Epithelial cell of esophagus (primary cell): ENCODE measurements at places on chromosomes 3 and 15.

- DNase-seq = no peak
Measured at GRCh38 chr3:17749705-17750293, 7.4 kb upstream of the TBC1D5 start.

GRCh38 chr3:29152379-29152778, 128.5 kb upstream of the RBMS3 start:
- DNase-seq = no peak

DNA sequence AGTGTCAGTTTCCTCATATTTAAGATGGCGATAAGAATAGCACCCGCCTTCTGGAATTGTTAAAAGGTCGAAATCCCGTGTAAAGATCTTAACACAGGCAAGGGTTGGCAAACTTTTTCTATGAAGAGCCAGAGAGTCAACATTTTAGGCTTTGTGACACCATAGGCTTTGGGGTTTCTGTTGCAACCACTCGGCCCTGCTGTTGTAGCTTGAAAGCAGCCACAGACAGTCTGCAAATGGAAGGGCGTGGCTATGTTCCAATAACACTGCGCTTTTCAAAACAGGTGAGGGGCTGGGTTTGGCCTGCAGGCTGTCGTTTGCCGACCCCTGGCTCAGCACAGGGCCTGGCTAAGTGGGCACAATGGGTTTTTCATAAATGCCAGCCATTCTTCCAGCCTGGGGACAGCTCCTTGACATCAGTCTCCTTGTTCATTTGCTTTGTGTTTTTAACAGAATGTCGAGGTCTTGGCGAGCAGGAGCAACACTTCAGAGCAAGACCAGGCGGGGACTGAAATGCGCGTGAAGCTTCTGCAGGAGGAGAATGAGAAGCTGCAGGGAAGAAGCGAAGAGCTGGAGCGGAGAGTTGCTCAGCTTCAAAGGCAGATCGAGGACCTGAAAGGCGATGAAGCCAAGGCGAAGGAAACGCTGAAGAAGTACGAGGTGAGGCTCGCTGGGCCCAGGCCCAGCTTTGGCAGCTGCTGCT, 75.2 kb upstream of the MYZAP start:
- DNase-seq = no peak

DNA sequence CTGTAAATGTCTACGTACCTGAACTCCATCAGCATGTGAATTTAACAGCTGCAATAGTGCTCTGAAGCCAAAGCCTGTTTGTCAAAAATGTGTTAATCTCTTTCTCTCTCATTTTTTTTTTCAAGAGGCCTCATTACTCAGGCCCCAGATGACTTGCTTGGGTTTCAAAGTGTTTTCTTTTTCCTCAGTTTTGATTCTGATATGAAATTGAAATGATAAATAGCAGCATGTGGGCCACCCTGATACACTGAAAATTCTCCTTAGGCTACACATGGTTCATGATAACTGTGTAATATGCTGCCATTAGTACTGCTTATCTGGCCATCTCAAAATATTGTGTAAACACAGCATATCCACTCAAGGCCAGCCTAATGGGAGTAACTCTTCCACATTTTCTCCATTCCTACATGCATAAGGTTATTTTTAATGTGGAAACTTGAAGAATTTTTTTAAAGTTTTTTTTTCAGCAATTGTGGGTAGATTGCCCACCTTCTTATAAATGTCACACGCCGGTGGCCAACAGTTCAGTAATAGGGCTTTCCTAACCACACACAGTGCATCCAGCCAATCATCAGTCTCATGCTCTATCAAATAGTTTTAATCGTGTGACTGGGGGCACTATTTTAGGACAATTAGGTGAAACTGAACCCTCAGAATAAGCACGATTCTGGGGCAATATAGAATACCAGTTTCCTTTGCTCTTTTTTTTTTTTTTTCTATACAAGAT, 13.1 kb upstream of the DENND4A start:
- DNase-seq = no peak

- DNase-seq = no peak
Measured at GRCh38 chr3:151743855-151744254, 10.1 kb downstream of the AADACL2 start.

- DNase-seq = no peak
Measured at GRCh38 chr3:175778994-175779393, 919.9 kb downstream of the NAALADL2 start.

DNA sequence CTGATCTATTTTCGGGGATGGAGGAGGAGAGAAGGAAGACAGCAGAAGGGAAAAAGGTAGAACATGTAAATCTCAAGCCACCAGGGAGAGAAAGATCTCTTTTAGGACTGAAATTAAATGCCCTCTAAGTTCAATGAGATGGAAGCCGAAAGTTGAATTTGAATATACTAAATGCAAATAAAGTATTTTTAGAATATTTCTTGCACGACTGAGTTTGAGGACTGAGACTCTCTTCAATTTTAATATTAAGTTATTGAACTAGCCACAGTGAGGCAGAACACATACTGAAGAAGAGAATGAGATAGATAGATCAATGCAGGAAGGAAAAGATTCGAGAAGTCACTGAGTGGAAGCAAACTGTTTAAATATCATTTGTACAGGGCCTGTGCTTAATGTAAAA, 399.9 kb upstream of the CBLB start:
- DNase-seq = no peak

GRCh38 chr15:70892912-70893560, 410 bp downstream of the LRRC49 start:
- peak; percentile 71 for DNase-seq

DNA sequence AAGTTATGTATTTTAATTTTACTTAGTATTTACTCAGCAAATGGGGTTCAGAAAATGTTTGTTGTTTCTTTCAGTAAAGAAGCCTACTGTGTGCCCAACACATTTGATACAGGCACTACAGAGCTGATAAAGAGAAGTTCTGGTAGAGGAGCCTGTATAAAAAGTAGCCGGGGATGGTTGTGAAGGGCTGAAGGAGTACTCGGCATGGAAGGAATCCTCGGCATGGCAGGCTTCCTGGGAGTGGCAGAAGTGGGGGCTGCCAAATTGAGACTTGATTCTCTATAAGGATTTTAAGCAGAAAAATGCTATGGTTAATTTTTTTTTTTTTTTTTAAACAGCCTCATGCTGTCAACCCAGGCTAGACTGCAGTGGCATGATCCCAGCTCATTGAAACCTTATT, 9.3 kb downstream of the ARL13B start:
- DNase-seq = no peak

DNA sequence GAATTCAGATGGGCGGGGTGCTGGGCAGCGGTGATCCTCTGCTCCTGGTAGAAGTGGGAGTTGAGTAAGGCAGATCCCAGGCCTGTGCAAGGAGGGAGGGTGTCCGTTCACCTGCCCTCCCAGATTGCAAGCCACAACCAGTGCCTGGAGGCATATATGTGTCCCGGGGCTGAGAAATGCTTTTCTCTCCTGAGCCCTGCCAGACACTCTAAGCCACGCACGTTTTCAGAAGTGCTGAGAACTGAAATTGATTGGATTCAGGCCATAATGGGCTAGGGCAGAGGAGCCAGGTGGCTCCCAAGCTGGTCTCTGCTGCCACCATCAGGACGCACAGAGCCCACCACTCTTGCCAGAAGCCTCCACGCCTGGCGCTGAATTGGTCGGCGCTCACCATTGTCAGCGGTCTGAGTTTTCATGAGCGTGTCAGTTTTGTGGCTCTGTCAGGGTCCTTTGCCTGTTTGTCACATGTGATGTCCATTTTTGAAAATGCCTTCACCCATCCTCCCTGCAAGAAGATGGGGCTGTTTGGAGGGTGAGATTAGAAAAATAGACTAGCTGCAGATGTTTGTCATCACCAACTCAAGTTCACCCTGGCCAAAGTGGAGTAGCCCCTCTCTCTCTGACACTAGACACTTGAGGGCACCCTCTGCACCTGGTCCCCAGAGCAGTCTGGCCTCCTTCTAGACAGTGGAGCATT, 15.4 kb upstream of the BFSP2 start:
- peak; percentile 66 for DNase-seq

GRCh38 chr3:37968813-37969595, 21.6 kb upstream of the VILL start:
- DNase-seq = no peak

- no peak for DNase-seq
Measured at GRCh38 chr3:123285931-123286307, 84.2 kb downstream of the SEC22A start.

- DNase-seq = peak; percentile 76
Measured at GRCh38 chr3:194521510-194522260, 34.9 kb upstream of the ATP13A3 start.

GRCh38 chr3:17852217-17852616, 109.8 kb upstream of the TBC1D5 start:
- no peak for DNase-seq

DNA sequence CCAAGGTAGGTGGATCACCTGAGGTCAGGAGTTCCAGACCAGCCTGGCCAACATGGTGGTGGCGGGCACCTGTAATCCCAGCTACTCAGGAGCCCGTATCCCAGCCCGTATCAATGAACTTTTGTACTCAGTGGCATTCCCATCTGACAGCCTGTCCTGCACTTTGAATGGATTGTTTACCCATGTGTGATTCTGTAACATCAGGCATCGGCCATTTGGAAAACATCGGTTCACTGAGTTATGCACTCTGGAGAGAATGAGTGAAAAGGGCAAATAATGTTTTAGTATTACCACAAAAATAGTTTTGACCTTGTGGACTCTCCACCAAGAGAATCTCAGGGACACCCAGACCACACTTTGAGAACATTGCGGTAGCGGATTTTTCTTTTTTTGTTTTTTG, 13.6 kb downstream of the KLHL25 start:
- DNase-seq = no peak

DNA sequence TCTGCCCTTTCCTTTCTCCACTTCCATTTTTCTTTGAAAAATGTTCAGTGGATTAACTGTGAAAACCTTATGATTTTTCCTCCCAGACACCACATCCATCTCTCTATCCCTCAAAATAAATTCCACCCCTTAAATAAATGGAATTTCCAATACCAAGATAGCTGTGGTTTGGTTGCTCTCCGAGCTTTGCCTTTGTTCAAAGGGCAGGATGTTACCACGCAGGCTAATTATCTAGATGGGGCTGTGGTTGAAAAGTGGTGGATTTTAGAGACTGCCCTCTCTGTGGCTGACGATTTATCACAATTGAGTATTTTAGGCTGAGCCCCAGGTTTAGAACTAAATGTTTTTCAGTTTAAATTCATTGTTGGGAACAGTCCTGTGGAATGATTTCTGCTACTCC, 36.9 kb upstream of the CMSS1 start:
- DNase-seq = no peak

- no peak for DNase-seq
Measured at GRCh38 chr3:49530701-49531100, 23.6 kb upstream of the BSN start.

GRCh38 chr3:88416436-88416835, 266.7 kb downstream of the C3orf38 start:
- no peak for DNase-seq

DNA sequence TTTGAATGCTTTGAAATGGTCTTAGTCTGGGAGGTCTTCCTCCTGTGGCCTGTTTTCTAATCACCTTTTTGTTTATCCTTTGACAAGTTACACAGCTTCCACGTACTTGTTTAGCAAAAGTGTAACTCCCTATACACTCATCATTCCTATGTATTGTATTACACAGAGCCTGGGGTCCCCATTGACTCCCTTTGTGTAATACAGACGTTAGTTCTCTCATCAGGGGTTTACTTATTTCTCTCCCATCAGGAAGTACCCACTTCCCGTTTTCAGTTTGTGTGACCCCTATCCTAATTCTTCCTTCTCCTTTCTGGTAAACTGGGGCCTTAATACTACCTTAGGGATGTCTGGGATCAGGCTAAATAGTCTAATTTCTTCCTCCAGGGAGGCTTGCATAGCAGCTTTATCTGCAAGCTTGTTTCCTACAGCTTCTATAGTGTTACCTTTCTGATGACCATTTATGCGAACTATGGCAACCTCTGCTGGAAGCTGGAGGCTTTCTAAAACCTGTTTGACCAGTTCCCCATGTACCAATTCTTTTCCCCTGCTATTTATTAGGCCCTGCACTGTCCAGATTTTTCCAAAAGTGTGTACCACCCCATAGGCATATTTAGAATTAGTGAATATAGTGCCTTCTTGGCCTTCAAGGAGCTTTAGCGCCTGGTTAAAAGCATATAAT, 22.4 kb downstream of the ARL8B start:
- peak; percentile 57 for DNase-seq

- peak; percentile 99 for DNase-seq
Measured at GRCh38 chr3:171753025-171753472, 57.2 kb downstream of the PLD1 start.
